ENCODE measurements at places on chromosomes 2 and 18.

DNA sequence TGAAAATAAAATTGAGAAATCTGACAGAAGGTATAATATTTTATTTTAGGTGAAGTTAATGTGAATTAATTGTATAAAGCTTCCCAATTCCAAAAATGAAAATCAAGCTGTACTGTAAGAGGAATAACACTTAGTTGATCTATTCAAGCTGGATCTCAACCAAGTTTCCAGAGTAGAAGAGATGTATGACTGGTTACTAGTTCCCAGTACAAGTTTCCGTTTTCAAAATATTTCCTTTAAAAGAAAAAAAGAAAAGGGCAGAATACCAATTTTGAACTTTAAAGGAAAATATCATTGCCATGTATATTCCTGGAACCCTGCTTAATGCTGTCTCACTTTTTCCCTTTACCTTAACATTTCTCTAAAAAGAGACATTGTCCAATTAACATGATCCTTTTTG is 308.5 kb downstream of the IRS1 start:
- DNase-seq, result no peak

DNA sequence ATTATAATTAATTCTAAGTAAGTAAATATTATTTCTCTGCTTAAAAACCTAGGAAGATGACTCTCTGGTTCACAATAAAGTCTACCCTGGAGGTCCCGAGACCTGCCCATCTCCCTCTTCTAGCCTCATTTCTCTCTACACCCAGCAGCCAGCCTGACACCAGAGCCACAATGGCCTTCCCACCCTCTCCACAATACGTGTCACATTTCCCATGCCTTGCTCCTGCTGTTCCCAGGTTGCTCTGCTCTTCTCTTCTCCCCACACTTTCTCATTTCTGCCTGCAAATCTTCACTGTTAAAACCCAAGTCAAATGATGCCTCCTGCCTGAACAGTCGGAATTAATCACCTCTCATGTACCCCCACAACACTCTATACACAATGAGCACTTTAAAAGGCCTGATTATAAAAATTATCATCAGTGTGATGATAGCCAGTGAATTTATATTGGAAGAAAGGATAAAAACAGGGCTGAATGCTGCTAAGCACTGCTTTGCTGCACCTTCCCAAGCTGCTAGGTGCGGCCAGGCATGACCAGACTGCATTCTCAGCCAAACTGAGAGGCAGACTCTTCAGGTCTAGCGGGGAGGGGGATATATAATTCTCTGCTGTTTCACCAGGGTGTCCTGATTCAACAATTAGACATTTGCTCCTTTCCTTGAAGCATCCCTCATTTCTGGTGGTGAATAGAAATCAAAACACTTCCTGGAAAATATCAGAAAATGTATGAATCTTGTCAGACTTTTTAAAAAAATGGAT is 160.6 kb downstream of the DTNA start:
- DNase-seq, result no peak

GRCh38 chr2:215363039-215363438 is 51.2 kb downstream of the ATIC start:
- no peak for DNase-seq

DNA sequence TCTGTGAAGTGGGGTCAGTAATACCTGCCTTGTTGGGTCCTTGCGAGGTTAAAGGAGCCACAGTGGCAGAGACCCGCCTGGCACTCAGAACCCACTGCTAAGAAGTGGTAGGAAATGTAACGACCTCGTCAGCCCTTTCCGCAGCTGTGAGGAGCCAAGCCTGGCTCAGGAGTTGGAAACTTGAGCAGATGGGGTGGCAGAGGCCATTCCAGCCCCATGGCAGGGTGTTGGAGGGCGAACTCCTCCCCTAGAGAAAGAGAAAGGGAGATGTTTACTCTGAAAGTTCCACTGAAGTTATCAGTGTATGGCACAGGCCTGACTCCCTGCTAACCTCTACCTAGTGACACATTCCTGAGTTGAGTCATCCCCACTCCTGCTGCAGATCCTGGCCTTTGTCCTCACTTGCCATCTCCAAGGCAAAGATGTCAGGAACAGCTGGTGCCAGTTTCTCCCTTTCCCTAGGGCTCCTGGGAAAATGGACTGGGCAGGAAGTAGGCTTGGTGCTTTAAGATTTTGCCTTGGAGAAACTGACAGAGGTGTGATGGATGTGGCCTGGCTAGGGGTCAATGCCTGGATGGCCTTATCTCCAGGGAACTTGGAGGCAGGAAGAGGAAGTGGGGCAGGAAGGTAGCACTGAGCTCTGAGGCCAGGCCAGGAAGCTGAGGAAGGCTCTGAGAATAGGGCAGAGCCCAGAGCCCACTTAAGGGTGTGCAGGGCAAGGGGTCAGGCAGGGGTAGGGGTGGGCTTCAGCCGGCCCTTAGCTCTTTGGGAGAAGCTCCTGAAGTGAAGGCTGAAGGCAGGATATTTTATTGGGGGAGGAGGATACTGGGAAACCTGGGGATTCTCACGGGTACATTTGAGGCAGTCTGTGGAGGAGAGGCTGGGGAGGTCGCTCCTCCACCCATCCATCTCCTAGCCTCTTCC is 888 bp downstream of the VAMP5 start:
- DNase-seq, result no peak

DNA sequence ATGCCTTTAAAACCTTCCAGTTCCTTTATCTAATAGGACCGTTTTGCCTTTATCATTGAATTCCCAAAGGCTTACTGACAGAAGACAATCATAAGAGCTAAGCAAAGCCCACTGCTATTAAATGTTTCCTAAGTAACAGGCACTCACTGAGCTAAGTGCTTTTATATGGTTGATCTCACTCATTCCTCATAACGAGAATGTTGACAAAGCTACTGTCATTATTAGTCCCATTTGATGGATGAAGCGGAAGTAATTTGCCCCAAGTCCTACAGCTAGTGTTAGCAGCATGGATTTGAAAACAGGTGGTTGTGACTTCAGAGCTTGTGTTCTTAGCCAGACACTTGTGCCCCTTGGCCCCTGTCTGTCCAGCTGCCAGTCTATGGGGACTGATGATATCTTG is 134.8 kb upstream of the SERPINE2 start:
- DNase-seq, result peak; percentile 44

DNA sequence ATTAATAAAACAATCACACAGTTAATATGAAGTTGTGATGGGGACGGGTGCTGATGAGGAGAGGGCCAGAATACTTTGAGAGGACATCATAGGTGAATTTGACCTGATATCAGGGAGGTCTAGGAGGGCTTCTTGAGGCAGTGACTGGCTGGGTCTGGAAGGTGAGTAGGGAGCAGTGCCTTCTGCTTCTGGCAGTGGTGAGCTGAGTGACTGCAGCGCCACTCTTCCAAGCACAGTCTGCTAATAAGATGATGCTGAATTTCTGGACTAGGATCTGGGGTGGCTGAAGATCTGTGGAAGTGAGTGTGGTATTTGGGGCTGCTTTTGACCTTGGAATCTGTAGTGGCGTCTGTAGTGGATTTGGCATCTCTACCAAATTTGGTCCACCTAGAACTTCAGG is 5.5 kb downstream of the DGKD start:
- no peak for DNase-seq

GRCh38 chr2:230435431-230435830 is 19.4 kb downstream of the SP100 start:
- no peak for DNase-seq

DNA sequence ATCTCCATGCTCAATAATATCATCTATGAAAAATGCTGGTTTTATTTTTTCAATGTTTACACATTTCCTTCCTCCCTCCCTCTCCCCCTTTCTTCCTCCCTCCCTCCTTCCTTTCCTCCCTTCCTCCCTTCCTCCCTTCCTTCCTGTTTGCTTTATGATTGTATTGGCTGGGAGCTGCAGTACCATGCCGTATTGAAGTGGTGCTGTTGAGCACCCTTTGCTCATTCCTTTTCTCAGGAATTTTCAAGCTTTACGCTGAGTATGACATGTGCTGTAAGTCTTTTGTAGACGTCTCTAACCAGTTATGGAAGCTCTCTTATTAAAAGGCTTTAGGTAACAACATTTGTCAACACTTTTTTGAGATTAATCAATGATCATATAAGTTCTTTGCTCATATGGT is 100.4 kb downstream of the SNTG2 start:
- no peak for DNase-seq

- no peak for DNase-seq
Observed at GRCh38 chr2:68755071-68755470, 20.5 kb downstream of the ARHGAP25 start.

- DNase-seq, result no peak
Observed at GRCh38 chr2:134457765-134458472, 204.0 kb downstream of the MGAT5 start.

GRCh38 chr2:147223119-147223518 is 621.7 kb upstream of the ACVR2A start:
- peak; percentile 1 for DNase-seq

DNA sequence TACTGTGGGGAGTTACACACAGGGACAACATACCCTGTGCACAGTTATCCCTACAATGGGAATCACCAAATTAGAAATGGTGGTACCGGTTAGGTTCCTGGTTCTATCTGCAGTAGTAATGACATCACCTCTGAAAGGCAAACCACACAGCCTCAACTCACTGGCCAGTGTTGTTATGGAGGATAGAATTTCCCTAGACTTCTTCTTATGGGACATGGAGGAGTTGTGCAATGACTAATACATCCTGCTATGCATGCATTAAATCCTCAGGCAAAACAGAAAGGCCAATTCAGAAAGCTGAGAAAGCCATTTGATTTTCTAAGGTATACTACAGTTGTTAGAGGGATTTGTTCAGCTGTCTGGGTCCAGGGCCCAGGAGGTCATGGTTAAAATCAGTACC is 439.3 kb downstream of the TMX3 start:
- DNase-seq, result no peak

DNA sequence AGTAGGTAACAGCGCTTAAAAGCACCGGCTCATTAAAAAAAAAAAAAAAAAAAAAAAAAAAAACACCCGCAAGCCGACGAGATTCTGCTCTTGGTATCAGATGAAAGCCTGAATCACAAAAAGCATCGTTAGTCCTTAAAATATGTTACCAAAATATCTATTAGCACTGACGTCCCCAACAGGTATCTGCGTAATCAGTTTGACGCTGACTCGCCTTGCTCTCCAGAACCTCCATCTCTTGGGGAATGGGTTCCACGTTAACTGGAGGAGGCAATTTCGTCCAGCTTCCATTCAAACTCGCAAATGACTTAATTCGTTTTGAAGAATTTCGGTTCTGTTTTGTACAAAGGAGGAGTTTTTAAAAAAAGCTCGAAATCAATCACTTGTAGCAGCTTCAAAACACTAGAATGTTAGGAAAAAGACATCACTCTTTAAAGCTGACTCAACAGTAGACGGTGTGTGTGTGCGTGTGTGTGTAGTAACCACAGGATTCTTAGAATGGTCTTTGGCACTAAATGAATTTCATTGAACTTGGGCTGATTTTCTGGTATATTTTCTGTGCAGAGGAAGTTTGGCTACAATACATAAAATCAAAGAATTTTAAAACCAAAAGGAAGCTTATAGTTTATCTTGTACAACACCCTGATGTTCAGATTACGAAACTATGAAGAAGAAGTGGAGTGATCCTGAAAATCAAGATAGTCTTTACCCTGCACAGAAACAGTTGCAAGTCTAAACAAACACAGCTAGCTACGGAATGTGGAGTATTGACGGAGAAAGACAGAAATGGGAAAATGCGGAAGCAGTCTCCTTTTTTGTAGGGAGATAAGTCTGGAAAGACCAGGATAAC is 1.1 kb upstream of the PGAP1 start:
- no peak for DNase-seq

- no peak for DNase-seq
Observed at GRCh38 chr2:195535911-195536522, 121.0 kb upstream of the SLC39A10 start.

DNA sequence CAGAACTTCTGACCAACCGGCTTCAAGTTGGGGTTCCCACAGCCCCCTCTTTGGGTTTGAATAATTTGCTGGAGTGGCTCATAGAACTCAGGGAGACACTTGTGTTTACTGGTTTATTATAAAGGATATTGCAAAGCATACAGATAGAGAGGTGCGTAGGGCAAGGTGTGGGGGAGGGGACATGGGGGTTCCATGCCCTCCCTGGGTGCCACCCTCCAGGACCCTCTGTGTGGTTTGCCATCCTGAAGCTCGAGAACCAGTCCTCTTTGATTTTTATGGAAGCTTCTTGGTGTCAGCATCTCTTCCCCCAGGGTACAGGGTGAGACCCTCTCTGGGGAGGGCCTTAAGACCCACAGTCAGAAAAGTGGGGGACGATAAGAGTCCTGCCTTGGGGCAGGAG is 38.8 kb downstream of the ITGB1BP1 start:
- no peak for DNase-seq

- no peak for DNase-seq
Observed at GRCh38 chr2:192570788-192571187, 376.1 kb upstream of the TMEFF2 start.

DNA sequence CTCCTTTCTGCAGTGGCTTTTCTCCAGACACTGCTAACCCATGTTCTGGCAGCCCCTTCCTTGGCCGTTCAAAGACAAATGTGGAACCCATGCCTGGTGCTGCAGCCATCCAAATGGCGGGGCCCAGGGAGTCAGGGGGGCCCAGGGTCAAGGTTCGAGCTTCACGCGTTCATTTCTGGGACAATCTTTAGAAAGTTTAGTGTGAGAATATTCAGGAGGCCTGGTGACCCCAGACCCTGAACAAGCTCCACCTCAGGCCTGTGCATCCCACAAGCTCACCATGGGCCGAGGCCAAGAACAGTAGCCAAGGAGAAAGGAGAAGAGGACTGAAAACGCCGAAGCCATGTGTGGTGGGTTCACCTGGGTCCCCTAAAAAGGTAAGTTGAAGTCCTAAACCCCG is 54.4 kb downstream of the ANKMY1 start:
- DNase-seq, result no peak

DNA sequence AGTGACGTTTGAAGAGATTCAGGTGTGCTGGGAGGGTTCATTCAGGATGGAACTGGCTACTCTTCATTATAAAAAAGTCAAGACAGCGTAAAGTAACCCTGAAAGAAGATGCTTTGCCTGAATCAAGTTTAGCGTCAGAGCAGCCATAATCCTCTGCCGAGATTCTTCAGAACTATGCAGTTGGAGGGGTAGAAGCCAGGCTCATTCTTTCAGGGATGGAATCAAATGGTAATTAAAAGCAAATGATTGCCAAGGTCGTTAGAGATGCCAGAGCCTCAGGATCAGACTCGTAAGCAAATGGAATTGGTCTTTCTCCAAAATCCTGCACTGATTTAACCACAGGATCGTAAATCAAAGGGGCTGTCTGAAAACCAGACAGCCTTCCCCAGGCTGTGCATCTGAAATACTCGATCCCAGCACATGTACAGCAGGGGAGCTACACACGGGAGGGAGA is 21.9 kb downstream of the APCDD1 start:
- DNase-seq, result no peak

DNA sequence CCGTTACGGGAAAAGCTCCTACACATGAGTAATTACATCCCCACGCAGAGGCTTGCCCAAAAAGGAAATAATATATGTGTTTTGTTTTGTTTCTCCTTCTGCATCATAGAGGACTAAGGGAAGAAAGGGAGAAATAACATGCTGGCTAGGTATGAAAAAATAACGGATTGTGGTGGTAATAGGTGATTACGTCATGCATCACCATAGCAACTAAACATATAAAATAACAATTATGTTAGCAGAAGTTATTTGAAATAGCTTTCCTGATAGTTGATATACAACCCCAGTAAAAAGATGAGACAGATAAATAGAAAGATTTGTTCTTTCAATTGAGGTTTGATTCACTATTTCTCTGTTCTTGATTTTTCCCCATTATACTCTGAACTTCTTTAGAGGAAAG is 518.0 kb downstream of the ZNF516 start:
- DNase-seq, result no peak
